ENCODE measurements at places on chromosomes 11 and 22.
A peak's percentile ranks its signal among the peaks of the same experiment; 100 is the strongest.

DNA sequence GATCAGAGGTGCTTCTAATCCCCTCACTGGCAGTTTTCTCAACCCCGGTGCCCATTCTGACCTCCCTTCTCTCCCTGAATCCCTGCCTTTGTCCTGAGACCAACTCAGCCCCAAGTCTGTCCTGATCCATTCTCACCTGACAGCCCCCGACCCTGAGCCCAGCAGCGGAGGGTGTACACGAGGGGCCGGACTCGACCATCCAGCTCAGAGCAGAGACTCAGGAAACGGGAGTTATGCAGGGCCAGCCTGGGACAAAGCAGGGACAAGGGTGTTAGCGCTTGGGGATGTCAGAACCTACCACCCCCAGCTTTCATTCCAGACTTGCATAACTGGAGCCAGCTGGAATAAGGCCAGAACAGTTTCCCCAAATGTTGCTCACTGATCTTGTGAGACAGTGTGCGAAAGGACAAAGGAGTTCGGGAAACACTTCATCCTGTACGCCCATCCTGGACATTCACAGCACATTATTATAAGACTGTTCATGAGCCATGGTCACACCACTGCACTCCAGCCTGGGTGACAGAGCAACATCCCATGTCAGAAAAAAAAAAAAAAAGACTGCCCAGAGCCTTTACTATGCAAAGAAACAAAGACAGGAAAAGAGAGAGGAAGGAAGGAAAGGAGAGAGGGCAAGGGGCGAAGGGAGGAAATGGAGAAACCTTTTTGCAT, 3.5 kb upstream of the EEF1G start:
- no peak for ATAC-seq

GRCh38 chr11:85844439-85845123, 10.6 kb upstream of the CCDC83 start:
- peak; percentile 57 for ATAC-seq

- no peak for ATAC-seq
These were observed 121.1 kb downstream of the NXPE2 start for GRCh38 chr11:114799476-114799875.

- no peak for ATAC-seq
These were observed 104.5 kb downstream of the RELT start for GRCh38 chr11:73480677-73481076.

DNA sequence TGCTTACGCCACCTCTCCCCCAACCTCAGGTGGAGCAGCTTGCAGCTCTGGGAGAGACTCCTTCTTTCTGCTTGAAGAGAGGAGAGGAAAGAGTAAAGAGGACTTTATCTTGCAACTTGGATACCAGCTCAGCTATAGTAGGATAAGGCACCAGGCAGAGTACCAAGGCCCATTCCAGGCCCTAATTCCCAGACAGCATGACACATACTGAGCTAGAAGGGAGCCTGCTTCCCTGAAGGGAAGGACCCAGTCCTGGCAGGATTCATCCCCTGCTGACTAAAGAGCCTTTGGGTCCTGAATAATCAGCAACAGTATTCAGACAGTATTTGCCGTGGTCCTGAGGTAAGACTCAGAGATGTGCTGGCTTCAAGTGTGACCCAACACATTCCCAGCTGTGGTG, 41.4 kb downstream of the PPME1 start:
- no peak for ATAC-seq

DNA sequence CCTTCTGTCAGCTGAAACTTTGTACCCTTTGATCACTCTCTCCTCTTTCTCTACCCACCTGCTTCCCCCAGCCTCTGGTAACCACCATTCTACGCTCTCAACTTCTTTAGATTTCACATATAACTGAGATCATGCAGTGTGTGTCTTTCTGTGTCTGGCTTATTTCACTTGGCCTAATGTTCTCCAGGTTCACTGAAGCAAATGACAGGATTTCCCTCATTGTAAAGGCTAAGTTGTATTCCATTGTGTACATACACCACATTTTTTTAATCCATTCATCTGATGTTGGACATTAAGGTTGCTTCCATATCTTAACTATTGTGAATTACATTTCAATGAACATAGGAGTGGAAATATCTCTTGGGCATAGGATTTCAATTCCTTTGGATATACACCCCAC, 207.6 kb downstream of the MIAT start:
- no peak for ATAC-seq

- peak; percentile 89 for ATAC-seq
These were observed 310.1 kb upstream of the SORL1-AS1 start for GRCh38 chr11:121762820-121763219.

- ATAC-seq: no peak
These were observed 11.3 kb upstream of the SESN3 start for GRCh38 chr11:95242091-95242844.

DNA sequence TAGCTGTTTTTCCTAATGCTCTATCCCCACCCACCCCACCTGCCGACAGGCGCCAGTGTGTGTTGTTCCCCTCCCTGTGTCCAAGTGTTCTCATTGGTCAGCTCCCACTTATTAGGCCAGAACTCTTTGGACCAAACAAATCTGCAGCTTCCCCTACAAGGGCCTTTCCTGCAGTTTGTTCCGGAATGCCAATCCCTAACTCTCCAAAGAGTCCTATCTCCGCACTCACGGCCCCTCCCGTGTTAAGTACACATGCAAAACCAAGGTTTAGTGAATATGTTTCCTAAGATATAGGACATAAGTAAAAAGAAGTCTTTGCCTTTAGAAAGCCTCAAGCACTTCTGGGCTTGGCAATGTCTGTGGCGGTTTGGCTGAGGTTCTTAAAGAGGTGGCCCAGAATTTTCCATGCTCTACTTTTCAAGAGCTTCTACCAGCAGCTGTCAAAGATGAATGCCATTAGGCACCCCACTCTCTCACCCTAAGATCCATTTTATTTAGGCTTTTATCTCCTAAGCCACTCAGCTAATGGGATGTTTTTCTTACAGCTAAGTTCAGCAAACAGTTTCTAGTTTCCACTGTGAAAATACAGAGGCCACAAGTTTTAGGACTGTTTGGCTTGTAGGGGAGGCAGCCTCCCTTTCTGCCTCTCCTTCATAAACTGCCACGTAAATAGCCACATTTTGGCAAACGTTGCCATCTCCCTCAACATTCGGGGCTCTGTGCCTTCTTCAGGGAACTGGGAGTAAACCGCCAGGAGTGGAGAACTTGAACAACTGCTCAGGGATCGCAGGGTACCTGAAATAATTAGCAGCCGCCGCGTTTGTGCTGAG, 1.6 kb downstream of the CD59 start:
- no peak for ATAC-seq

GRCh38 chr22:42939941-42940653, 74.9 kb downstream of the PACSIN2 start:
- peak; percentile 87 for ATAC-seq

- no peak for ATAC-seq
These were observed 59.6 kb downstream of the FAR1 start for GRCh38 chr11:13728076-13728475.

DNA sequence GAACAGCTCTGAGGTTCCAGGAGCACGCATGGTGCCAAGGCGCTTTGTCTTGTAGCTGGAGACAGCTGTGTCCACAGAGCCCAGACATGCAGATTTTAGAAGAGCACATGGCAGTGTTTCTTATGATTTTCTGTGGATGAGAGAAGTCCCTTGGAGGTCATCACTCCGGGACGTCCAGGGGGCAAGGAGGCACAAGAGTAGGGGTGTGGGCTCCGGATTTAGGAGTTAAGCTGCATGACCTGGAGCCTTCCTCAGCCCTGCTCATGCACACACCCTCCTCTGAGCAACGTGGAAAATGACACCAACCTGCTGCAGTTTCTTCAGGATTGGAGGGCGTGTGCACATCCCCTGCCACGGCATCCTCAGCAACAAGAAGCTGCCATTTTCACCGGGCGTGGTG, 1286.7 kb downstream of the TBC1D22A start:
- ATAC-seq: no peak

DNA sequence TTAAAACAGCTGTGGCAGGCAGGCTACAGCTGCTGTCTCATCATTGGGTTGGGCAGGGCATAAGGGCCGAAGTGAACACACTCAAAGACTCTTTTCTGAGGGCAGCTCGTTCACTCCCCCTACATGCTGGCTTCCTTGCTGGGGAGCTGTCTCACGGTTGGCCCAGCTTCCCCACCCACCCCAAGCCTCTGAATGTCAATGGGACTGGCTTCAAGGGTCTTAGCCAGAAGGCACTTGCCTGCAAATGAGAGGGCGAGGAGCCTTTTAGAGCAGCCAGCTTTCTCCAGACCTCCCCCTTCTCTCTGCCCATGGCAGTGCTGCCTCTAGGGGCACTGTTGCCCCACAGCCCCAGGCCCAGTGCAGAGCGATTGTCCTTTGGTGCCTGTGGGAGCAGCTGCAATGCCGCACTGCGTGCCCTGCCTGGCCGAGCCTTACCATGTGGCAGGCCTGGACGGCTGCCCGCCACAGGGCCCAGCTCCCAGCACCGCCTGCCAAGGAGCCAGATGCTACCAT, 94.7 kb upstream of the RASSF10 start:
- peak; percentile 92 for ATAC-seq

DNA sequence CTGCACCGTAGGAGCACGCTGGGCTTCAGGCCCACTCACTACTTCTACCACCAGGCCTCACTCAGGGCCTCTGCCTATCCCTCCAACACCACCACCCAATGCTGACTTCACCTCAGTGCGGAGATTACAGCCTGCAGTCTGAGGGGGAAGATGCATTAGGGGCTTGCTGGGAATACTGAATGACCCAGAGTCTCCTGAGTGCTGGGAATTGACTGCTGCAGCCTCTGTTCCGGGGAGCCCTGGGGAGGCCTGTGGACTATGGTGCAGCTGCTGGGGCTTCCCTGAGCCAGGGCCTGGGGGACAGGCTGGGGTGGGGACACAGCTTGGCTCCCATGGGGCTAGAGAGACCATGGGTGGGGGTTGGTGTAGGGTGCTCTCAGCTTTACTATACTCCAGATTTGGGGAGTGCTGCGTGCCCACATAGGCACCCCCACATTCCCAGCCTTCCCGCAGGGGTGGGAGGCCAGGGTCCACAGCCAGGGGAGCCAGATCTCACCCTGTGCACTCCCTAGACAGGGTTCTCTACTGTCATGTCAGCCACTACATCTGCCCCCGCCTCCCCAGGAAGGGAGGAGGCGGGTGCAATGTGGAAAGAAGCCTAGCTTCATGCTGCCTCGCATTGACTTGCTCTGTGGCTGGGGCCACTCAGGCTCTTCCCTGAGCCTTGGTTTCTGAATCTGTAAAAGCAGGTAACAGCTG, 44.4 kb downstream of the GDPD5 start:
- ATAC-seq: no peak

DNA sequence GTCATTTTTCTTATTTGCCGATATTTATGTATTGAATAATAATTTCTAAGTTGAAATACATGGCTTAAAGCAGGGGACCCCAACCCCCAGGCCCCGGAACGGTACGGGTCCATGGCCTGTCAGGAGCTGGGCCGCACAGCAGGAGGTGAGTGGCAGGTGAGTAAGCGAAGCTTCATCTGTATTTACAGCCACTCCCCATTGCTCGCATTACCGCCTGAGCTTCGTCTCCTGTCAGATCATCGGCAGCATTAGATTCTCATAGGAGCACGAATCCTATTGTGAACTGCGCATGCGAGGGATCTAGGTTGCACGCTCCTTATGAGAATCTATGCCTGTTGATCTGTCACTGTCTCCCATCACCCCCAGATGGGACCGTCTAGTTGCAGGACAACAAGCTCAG, 4.5 kb downstream of the ZMAT5 start:
- no peak for ATAC-seq

DNA sequence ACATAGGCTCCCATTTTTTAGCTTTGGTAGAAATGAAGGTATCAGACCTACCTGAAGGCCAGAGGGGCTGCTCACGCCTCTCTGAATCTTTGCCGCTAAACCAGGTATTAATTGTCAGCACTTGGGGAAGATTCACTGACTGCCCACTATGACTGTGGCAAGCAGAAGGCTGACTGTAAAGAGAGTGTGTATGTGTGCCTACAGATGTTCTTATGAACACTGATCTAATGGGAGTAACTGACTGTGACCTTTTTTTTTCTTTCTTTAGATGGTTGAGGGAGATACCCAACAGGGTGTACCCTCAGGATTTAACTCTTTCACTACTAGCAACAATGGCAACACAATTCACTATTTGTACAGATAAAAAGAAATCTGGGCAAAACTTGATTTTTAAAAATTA, at the start of gene RAG2:
TSS of gene RAG2 (minus strand) at position 186 of the 400 bp plus-strand sequence. CDS start 4,068 bp downstream, outside the sequence.
- ATAC-seq: no peak

DNA sequence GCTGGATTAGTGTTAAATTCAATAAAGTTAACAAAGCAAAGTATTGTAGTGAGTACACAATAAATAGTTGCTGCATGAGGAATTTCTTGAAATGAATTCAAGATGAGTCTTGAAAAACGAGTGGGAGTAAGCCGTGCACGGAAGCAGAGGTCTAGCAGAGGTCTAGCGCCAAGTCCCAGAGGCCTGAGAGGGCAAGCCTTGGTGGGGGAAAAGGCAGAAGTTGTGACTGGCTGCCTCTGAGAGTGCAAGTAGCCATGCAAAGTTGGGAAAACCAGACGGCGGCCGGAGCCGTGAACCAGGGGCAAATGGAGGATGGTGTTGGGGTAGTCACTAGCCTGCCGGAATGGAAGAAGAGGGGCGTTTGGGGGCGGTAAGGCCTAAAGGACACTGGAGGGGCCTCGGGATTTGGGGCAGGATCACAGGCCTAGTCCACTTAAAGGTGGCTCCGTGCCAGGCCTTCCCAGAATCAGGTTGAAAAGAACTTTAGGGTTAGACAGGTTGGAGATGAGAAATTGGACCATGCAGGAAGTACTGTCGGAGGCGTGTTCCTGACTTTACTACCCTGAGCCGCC, 379 bp upstream of the SLC3A2 start:
- ATAC-seq: peak; percentile 57

DNA sequence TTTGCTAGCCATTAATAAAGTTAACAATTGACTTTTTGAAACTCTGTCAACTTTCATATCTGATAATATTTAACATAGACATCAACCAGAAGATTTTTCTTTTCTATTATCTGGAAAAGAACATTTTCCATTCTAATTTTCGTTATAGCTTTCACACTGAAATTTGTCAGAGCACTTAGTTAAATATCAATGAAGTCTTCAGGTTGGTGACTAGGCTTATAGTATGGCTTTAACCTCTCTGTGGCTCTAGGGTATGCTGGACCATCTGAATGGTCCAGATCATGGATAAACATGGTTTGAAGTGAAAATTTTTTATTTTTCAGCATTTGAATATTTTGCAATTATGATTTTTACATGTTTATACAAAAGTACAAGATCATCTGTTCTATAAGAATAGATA, 548.1 kb downstream of the CNTN5 start:
- ATAC-seq: no peak

DNA sequence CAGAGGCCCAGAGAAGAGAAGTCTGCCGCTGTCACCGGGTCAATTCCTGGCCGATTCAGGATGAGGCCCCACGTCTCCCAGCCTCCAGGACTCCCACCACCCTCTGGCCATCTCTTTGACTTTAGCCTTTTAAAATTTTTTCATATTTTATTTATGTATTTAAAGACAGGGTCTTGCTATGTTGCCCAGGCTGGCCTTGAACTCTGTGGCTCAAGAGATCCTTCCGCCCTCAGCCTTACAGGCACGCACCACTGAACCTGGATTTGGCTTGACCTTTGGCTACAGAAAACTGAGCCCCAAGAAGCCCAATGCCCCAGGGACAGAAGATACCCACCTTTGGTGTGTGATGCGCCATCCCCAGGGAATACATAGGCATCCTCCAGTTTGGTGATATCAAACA, 3.9 kb downstream of the POLR3H start:
- ATAC-seq: no peak

All from SK-N-SH treated with all-trans-retinoic acid at 6 μM for 48 hours (cell line).